ENCODE measurements at places on chromosomes 5 and 9.
A peak's percentile ranks its signal among the peaks of the same experiment; 100 is the strongest.

DNA sequence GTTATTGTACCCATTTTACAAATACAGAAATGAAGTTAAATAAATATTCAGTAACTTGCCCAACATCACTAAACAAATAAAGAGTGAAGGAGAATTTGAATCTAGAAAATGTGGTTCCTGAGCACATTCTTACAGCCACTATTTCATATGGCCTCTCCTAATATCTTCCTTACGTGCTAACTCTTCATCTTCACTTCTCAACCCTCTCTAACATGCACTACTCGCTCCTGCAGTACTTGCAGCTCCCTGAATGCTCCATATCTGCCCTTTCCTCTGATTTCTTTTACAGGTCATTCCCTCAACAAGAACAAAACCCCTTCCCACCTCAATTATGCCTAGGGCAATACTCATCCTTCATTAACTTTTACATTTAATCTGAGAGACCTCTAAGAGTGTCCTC is 711.5 kb downstream of the CETN3 start:
- DNase-seq, result no peak

DNA sequence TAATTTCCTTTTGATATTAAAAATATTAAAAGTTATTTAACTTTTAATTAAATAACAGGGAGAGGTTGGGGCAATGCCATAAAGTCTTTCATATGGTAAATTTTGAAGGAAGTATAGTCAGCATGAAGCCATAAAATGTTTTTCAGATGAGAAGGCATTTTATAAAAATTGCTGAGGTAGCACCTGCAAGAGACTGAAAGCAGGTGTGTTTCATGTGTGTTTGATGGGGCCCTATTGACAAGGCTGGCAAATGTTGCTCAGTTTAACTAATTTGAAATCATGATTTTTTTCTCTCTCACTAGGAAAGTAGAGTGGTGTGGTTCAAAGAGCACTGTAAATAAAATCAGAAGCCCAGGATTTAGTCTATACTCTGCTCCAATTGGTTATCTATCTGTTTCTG is 805.8 kb upstream of the C9orf72 start:
- no peak for DNase-seq

DNA sequence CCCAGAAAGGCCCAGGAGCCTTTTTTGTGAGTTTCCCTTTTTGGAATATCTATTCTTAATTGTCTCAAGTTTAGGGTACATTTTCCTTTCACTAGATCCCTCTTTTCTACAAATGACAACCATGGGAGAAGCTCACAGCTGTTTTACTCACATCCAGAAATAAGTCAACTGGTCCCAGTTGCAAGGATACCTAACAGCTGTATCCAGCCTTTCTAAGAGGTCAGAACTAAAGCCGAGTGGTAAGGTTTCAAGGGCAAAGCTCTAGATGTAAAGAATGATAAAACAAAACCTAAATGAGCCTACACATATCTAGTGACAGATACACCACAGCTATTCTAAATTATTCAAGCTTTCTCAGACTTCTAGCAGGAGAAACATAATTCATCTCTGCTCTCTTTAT is 4.4 kb downstream of the FGF10 start:
- no peak for DNase-seq

GRCh38 chr5:135883441-135883840 is 12.2 kb downstream of the IL9 start:
- no peak for DNase-seq

DNA sequence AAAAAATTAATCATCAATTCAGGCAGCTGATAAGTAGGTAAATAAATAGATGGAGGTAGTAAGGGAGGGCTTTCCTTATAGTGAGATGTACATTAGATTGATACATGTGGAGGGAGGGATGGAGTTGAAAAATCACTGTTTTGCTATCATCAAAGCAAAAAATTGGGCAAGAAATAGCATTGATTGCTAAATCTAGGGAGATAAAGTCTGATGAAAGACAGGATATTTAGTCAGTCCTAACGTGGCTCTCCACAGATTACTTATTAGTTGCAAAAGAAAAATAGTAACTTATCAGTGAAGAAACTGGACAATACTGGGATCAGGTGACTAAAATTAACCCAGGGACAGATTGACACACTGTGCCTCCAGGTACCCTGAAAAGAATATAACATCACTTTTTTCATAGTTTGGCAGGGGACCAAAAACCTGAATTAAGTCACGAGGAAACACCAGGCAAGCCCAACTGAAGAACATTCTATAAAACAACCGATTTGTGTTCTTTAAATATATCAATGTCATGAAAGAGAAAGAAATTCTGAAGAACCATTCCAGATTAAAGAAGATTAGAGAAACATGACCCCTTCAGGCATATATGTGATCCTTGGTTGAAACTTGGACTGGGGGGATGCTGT is 27.1 kb upstream of the GOLPH3 start:
- no peak for DNase-seq

DNA sequence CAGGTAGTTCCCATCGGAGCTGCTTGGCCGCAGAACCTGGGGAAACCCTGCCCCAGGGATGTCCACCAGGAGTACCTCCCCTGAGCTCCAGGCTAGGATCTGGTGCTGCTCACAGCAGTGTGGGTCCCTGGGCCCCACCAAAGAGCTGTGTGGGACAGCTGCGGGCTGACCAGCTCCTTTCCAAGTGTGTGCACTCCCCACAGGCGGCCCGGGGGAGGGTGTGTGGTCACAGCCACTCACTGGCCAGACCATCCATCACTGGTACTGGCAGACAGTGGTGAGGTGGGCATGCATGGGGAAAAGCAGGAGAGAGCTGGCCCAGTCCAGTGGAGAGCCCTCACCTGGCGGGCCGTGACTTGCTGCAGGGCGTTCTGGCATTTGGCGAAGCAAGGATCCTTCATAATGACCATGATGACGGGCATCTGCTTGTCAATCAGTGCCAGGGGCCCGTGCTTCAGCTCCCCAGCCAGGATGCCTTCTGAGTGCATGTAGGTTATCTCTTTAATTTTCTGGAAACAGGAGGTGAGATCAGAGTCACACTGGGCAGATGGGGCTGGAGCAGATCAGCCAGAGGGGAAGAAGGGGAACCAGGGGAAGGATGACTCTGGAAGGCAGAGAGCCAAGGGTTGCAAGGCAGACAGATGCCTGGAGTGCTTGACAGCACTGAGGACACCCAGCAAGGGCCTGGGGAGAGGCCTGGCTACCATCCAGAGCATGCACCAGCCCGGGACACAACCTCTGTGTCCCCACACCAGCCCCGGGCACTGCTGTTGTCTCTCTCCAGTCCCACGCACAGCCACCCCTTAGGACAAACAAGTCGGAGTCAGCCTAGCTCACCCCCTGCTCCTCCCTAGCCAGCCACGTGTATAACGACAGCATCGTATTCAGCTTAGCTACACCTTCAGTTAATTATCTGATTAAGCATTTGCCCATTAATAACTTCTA is 12.8 kb upstream of the MAPK9 start:
- DNase-seq, result no peak

DNA sequence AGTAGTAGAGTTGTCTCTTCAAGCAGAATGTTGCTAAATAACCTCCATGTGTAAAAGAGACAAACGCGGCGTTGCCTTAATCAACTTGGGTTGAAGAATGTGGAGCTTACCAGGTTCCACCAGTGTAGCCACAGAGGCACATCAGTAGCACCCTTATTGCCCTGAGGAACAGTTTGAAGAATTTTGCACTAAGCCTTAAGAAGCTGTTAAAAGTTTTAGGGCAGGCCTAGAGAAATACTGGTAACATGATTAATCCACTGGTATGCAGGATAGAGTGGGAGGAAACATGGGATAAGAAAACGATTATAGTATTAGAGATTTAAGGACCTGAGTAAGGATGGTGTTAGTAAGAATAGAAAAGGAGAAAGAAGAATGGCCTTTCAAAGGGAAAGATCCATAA is 100.6 kb downstream of the ZCCHC7 start:
- peak; percentile 31 for DNase-seq

DNA sequence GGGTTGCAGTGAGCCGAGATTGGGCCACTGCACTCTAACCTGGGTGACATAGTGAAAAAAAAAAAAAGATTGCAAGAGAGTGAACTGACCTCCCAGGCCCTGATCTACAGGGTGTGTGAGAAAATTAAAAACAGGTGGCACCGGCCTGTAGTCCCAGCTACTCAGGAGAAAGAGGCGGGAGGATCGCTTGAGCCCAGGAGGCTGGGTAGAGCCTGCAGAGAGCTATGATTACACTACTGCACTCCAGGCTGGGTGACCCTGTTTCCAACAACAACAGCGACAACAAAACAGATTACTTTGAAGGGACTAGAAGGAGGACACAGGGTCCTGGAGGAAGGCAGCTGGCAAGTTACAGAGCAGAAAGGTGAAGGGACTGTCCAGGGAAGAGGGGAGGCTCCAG is 42.2 kb upstream of the FABP6 start:
- no peak for DNase-seq

DNA sequence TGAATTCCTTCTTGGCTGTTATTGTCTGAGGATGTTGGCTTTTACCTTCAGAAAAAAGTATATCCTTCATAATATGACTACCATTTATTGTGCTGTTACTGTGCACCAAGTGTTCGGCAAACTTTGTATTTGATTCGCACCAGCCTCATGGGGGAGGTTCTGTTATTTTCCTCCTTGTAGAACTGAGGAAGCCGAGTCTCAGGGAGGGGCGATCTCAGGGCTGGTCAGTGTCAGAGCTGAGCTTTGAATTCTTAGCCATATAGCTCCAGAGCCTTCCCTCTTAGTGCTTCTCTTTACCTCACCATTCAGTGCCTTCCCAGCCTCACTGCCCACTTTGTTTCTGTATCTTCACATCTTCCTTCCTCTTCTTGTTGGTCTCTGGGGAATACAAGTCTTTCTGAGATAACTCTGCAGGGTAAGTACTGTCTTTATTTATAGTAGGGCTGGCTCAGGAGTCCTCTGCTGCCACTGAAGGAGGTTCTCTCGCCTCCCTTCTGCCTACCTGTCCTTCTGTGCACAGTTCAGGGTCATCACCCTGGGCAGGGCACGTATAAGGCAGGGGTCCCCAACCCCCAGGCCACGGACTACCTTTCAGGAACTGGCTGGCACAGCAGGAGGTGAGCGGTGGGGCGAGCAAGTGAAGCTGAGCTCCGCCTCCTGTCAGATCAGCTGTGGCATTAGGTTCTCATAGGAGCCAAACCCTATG is 48.4 kb downstream of the GALNT10 start:
- DNase-seq, result no peak

DNA sequence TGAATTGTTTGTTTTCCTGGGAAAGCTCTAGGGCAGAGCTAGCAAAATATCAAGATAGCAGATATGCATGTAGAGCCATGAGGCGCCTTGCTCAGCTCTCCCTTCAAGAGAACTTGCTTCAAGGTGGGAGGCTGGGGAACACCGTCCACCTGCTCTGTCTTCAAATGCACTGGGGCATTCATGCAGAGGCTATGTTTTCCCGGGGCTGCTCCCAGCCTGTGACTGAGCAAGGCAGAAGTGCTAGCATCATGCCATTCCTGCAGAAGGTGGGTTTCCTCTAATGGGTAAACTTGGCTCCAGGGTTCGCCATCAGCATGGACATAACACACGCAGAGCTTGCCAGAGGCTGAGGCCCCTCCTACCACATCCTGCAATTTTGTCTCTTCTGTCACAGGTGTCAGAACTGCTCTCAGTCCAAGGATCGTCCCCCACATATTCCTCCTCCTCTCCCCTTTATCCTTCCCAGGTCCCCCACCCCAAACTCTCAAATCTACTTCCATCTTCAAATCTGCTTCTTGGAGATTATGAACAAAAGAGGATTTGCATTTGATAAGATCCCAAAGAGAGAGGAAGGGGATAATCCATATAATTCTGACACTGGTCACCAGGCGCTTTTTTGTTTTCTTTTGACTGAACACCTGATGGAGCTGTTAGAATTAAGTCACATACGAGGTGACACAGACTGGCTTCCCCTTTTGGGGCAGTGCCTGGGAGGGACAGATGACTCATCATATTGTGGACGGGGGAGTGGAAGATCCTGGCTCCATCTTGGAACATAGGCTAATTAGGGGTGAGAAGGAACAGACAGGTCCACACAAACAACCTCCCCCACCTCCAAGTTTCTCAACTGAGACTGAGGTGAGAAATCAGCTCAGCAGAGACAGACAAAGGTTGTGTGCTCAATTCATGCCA is 85.0 kb upstream of the TAF11L2 start:
- no peak for DNase-seq

- DNase-seq, result peak; percentile 43
Observed at GRCh38 chr5:123371575-123372179, 51.5 kb downstream of the CEP120 start.

GRCh38 chr5:132327252-132327955 is 33.2 kb downstream of the SLC22A4 start:
- DNase-seq, result peak; percentile 14

DNA sequence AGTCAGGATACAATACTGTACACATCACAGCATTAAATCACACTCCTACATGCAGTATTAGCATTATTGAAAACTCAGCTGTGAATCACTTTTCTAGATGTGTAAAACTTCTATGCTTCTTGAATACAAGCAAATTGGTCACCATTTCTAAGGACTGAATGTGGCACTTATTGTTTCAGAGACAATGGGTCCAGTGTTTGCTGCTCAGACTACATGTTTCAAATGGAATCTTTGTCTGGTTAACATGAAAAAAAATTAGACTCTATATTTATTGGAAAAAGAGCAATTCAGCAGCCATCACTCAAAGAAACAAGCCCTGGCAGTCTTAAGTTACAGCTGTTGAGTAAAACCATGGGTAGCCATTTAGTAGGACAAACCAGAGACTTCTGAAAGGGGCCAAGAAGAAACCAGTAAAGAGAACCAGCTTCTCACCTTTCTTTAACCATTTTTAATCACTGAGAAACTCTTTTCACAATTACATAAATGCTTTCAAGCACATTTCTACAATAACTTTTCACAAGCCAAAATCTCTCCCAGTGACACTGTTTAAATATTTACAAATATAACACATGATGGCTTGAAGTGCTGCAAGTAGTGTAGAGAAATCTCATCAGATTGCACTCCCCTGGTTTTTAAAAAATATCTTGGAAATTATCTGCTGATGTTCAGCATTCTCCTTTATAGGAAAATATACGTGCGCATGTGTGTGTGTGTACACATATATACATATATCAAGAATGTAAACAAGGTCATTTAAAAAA is 35.2 kb downstream of the OR2K2 start:
- no peak for DNase-seq

GRCh38 chr5:71652349-71652748 is 65.2 kb downstream of the MCCC2 start:
- DNase-seq, result no peak

- no peak for DNase-seq
Observed at GRCh38 chr5:124309241-124309980, 437.0 kb downstream of the ZNF608 start.

GRCh38 chr5:14630671-14631070 is 33.8 kb upstream of the OTULIN start:
- no peak for DNase-seq

DNA sequence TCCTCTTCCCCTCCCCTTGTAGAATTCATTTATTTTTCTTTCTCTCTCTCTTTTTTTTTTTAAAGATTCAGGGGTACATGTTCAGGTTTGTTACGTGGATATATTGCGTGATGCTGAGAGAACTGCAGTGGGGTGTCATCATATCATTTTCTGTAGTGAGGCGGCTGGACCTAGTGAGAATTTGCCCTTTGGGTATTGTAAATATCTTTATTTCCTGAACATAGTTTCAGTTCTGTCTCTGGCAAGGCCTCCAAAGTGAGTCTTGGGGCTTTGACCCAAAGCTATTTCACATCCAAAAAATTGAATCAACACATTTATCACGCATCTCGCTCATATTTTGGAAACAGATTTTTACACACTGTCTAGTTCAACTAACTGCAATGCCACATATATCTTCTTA is 25.4 kb upstream of the MYOT start:
- DNase-seq, result no peak

Measured in fibroblast of skin of back (primary cell).